Stimulated activated CD8-positive, alpha-beta memory T cell treated with anti-CD3 and anti-CD28 coated beads, Interleukin-4, amount 100 ng/mL, for 1 hour (primary cell): ENCODE measurements at places on chromosomes 11 and 22.
A peak's percentile ranks its signal among the peaks of the same experiment; 100 is the strongest.

DNA sequence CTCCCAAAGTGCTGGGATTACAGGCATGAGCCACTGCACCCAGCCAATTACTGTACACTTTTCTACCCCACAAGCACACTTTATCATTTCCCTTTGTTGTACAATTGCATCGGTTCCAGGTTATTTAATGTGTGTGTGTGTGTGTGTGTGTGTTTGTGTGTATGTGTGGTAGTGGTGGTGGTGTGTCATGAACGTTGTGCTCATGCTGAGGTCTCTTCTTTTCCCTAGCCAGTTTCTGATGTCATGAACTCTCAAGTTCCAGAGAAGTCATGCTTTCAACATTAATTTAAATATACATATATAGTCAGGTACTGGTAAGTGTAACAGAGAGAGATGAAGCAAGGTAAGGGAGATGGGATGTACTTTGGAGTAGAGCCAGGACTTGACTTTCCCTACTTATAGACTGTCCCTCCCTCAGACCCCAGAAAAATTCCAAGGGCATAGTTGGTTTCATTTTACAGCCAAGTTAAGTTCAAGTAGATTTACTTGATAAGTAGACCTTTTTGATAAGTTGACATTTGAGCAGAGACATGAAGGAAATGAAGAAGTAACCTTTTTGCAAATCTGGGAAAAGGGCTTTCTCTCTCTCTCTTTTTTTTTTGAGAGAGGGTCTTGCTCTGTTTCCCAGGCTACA, 42.7 kb downstream of the WEE1 start:
- no peak for DNase-seq

GRCh38 chr11:27075655-27076054, 35.0 kb downstream of the BBOX1 start:
- no peak for DNase-seq

GRCh38 chr11:64688534-64688982, 34.4 kb downstream of the NRXN2 start:
- DNase-seq = peak; percentile 86

GRCh38 chr11:35735903-35736302, 73.3 kb downstream of the TRIM44 start:
- DNase-seq = no peak

- DNase-seq = no peak
These were observed 9.4 kb downstream of the KLHL22 start for GRCh38 chr22:20486229-20486628.

DNA sequence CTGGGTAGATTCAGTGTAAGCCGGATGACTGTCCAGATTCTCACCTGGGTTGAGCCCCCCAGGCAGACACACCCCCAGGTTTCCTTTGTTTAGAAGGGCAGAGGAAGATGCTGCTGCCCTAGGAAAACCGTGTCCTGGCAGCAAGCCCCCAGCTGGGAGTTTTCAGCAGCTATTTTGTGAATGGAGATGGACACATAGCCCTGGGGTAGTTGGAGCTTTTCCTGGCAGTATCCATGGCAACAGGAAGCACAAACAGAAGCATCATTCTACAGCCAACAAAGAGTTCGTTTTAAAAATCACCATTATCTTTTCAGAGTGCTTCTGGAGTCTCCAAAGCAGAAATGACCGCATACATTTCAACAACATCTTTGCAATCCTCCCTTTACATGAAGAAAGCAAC, 245.5 kb downstream of the BRD1 start:
- no peak for DNase-seq

- no peak for DNase-seq
These were observed 226.4 kb downstream of the ADAMTS15 start for GRCh38 chr11:130674686-130675308.

DNA sequence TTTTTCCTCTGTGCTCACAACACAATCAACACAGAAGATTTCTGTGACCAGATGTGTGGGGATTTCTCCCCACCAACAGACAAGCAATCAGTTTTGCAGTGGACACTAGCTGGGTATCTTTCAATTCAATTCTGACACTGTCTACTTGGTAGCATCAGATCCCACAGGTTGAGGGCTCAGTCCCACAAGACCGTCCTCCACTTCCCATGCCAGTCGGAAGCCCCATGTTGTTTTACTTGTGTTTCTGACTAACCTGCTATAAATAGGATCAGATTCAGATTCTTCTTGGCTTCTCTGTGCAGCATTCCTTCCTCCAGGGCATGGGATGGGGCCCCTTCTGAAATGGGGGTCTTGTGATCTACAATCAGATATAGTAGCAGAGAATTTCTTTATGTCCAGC, 19.6 kb downstream of the ACER3 start:
- DNase-seq = no peak
